Bronchial epithelial cell (primary cell): ENCODE measurements at places on chromosomes 5 and 9. TPM values are rescaled to one million over a fixed set of nuclear protein-coding genes. Genes with fewer than 3 reads are reported as not detected.

GRCh38 chr5:143017541-143017940 is 247.4 kb downstream of the ARHGAP26 start:
- DNase-seq: no peak

DNA sequence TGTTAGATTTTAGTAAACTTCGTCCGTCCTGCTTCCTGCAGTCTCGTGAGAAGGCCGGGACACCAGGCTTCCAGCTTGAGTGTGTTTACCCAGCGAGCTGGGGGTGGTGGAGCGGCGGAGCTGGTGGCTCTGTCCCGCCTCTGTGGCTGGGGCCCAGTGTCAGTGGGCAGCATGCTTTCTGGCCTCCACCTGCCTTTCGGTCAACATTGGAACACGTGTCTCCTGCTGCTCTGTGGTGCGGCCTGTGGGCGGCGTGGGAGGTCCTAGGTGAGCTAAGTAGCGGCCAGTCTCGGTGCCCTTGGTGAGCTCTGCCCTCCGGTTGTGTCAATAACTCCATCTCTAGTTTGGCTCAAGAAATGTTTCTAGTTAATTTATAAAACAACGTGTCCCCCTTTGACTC is 125.9 kb downstream of the GADD45G start:
- no peak for DNase-seq

DNA sequence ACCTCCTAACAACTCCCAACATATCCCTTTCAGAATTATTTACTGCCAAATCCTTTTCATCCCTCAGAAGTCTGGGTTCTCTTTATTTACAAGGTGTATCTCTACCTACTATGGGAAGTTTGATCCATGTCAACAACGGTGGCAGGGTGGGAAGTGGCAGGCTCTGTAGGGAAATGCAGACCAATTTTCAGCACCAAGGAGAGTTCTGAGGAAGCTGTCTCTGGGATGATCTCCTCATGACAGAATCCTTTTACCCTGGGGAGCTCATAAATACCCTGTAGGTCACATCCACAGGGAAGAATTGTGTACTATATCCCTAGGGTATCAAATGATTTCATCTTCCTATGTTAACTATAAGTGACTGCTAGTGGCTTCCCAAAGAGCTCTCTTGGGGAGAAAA is 107.8 kb upstream of the NEK6 start:
- DNase-seq: peak; percentile 15

- DNase-seq: no peak
These were observed 143.9 kb downstream of the OR2K2 start for GRCh38 chr9:111186021-111186530.

GRCh38 chr5:156920861-156921431 is 42.1 kb downstream of the TIMD4 start:
- no peak for DNase-seq

GRCh38 chr5:58499941-58500340 is 8.7 kb downstream of the GAPT start:
- no peak for DNase-seq

GRCh38 chr5:132353486-132353995 is 16.0 kb upstream of the SLC22A5 start:
- peak; percentile 29 for DNase-seq

GRCh38 chr9:112091810-112092209 is 83.3 kb downstream of the SUSD1 start:
- DNase-seq: no peak

GRCh38 chr9:84436386-84437109 is 96.0 kb upstream of the SLC28A3 start:
- no peak for DNase-seq

DNA sequence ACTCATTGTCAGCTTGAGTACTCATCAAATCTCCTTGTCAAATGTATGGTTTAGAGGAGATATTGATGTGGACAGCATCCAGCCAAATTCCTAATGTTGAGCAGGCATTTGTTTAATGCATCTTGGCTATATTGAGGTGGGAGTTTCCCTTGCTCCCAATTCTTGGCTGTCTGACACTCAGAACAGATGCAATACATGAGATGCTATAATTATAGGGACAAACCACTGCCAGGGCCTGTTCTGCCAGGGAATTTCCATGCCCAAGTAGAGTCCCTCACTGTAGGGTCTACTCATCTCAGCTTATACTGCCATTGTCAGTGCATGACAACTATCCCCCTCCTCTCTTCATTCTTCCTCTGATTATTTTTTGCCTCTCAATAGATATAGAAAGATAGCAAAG is 392.0 kb upstream of the KCNN2 start:
- DNase-seq: no peak

DNA sequence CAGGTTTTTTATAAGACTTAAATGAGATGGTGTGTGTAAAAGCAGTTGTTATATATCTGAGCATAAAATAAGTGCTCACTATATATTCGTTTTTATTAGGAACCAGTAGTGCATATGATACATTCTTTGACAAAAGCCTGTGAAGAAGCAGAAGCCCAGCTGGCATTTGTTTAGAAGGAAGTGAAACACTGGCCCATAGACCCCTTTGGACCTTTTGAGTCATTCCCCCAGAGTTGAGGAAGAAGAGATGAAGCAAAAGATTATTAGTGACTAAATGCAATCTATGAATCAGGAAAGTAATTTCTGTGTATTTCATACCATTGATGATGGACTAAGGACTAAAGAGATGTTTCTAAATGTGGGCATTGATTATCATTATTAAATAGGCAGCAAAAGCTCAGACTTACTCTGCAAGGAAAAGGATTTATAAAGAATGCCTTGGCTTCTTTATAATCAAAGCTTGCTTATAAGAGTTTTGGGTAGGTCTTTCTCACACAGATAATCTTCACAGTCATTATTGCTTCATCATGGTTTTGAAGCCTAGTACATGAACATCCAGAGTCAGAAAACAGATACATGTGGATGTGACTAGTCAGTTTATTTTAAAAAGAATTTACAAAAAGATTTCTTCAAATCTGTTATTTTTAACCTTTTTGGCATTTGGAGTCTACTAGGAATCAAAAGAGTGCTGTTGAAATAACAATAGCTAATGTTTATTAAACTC is 16.9 kb upstream of the FER start:
- DNase-seq: no peak

GRCh38 chr9:34500623-34501267 is 22.0 kb downstream of the ENHO start:
- DNase-seq: peak; percentile 41

GRCh38 chr9:19385786-19386501 is 5.9 kb upstream of the RPS6 start:
- DNase-seq: no peak

DNA sequence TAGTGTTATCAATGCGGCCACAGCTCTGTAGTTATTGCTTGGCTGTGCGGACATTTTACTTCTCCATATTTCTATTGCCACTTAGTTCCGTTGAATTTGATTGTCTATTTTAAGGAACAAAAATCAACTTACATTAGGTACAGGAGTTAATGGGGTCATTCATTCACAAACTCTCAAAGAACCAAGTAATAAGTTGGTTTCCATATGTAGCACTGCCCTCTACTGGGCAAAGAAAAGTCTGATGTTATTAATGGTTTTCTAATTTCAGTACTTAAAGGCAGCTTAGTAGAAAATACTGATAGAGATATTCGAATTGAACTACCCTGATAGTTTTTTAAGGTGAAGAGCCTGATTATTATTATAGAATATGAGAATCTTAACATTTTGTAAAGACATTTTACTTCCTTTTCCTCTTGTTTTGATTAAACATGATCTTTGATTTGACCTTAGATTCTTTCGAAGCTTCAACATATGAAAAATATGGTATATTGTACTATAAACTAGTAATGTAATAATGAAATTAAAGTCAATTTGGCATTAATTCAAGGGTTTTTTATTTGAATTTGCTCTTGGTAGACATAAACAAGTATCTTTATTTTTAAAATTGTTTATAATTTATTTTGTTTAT is 119.5 kb upstream of the CTNND2 start:
- peak; percentile 55 for DNase-seq

- no peak for DNase-seq
These were observed 329.0 kb upstream of the MPDZ start for GRCh38 chr9:13608451-13608850.

DNA sequence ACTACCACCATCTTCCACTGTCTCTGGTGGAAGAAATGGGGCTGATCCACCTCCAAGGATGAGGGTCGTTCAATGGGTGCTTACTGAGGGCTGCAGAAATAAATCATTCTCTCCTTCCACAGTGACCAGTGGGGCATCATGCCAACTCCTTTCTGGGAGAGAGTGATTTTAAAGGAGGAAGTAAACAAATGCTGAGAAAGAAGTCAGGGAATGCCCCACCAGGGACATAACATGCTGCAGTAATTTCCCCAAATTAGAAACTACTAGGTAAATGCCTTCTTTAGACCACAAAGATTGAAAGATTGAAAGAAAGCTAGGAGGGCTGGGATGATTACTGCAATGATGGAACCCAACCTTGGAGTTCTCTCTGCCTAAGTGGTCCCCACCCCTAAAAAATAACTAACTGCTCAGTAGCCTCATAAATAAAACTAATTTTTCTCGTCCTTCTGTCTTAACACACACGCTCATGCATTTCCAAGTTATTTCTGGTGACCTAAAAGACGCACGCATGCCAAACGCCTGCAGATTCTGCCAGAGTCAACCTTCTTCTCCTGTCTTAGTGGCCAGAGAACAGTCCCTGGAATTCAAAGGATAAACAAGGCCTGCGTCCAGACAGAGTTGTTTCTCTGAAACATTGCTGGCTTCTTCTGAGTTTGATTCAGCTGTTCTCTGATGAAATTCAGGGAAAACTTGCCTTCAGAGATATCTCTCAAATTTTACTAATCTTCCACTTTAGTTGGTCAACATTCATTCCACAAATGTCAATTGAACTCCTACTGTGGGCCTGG is 250.0 kb downstream of the NR3C1 start:
- DNase-seq: no peak

GRCh38 chr9:137430723-137431415 is 7.7 kb downstream of the NOXA1 start:
- DNase-seq: no peak

DNA sequence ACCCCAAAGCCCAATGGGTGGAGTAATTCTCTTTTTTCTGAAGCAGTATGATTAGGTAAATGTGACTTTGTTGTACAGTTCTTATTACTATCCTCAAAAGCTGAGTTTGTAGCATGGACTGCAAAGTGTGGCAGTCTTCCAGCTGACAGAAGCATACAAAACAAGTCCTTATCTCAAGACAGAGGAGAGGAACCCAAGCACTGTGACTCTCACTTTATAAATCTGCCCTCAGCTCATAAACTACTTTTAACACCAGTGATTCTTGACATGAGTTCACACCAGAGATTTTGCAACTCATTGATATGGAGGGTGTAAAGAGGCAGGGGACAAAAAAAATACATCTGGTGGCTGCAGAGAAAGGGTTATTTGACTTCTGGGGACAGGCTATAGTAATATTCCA is 251.6 kb downstream of the NTRK2 start:
- no peak for DNase-seq

- no peak for DNase-seq
These were observed 267.6 kb downstream of the ISL1 start for GRCh38 chr5:51650824-51651223.

The FLT4 gene
- under 0.01 TPM in 1 of 2 replicates, not detected in the other for total RNA-seq

The SH3TC2 gene
- 4.0 and 4.7 TPM in 2 replicates for total RNA-seq

The IFT74 gene
- total RNA-seq: 6.8 and 16.0 TPM in 2 replicates

The FCHSD1 gene
- 14.2 and 17.2 TPM in 2 replicates for total RNA-seq

The ADGRV1 gene
- total RNA-seq: 1.6 and 3.3 TPM in 2 replicates

The SCAI gene
- 4.7 and 7.1 TPM in 2 replicates for total RNA-seq

The PDZD2 gene
- total RNA-seq: 1.8 and 1.9 TPM in 2 replicates

The ADAMTS6 gene
- 5.9 and 17.6 TPM in 2 replicates for total RNA-seq

The PDE6A gene
- total RNA-seq: not detected in 2 replicates

The FAM221B gene
- not detected in 2 replicates for total RNA-seq

The SMIM32 gene
- total RNA-seq: not detected in 2 replicates

The PCDHA9 gene
- total RNA-seq: under 0.01 TPM in 2 replicates
